ENCODE measurements at places on chromosomes 2 and 18. TPM values are rescaled to one million over a fixed set of nuclear protein-coding genes. Genes with fewer than 3 reads are reported as not detected.

DNA sequence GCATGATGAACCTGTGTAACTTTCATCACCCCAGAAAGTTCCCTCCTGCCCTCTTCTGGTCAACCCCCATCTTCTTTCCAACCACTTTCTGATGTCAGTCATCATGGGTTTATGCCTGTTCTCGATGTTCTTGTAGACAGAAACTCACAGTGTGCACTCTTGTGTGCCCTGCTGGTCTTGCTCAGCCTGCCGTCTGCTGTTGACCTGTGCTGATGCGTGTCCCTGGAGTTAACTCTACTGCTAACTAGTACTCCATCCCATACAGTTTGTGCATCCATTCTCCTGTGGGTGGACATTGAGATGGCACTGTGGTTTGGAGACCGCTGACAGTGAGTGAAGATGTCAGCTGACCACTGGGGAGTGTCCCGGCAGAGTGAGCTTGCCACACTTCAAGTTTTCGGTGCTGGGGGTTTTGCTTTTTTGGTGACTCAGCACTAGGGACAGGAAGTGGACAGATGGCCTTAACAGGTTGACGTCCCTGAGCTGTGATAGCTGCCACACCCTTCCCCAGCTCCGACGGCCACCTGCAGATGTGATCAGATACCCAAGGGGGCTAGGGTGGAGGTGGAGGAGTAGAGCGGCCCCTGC, 14.8 kb downstream of the KLHL29 start:
- no peak for DNase-seq

DNA sequence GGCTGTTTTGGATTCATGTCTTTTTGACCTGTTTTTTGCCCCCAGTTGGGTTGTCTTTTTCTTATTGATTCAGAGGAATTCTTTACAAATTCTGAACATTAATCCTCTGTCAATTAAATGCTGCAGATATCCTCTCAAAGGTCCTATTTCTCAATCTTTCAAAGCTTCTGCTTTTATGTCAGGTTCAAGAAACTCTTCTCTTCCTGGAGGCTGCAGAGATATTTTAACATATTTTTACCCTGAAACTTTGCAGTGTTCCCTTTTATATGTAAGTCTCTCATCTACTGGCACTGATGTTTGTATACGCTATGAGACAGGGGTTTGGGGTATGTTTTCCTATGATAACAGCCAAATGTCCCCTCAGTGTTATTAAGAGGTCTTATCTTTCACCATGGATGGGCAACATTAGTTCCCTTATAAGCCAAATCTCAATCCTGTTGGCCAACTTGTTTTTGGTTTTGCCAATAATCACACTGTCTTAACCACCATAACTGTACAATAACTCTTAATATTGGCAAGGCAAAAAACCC, 159.3 kb downstream of the HDAC4 start:
- DNase-seq: no peak

DNA sequence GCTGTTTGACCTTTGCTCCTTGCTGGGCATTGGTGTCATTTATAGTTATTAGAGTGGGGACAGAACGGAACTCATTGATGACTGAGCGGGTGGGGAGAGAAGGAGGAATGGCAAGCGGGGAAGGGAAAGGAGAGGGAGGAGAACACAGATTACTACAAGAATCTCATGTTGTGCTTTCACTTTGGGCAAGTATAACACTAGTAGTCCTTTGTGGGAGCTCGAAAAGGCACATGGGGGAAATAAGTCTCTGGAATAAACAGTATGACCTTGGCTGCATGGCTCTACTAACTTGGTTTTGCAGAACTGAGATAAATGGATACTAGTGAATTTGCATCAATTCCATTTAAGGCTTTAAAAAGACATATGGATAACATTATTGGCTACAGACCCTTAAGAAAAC, 161.7 kb upstream of the NABP1 start:
- no peak for DNase-seq

ZC3H15 gene
- total RNA-seq: 28.0 TPM

- DNase-seq: peak; percentile 92
Measured at GRCh38 chr2:64228126-64228678, 84.0 kb upstream of the PELI1 start.
